ENCODE measurements at places on chromosomes 1 and 21.

DNA sequence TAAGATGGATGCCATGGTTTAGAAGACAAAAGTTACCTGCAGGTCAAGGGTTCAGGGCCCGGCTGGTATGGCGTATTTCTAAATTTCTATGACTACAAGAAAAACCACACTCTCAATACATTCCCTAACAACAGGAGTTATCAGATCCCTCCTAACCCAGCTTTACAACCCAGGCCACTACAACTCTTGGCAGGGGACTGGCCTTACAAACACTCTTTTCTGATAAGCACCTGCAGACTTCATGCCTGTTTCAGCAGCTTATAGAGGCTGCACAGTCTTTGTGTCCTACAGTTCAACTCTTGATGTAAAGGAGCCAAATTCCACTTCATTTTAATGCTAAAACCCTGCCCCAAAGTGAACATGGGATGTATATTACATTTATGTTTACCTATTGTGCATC lies 461.4 kb downstream of the SIPA1L2 start:
- no peak for DNase-seq

DNA sequence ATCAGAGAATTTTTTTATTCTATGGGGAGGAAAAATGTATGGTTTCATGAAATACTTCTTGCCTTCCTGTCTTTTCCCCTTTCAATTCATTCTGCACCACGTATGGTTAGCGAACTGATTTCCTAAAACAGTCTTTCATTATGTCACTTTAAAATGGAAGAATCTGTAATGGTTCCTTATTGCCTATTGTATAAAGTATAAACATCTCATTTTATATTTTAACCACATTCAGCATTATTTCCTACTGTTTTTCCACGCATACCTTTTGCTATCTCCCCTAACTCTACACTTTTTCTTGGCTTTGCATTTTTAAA lies 232.3 kb upstream of the B3GALT2 start:
- no peak for DNase-seq

- no peak for DNase-seq
These were observed 12.1 kb downstream of the FAM89A start for GRCh38 chr1:231027971-231028370.

DNA sequence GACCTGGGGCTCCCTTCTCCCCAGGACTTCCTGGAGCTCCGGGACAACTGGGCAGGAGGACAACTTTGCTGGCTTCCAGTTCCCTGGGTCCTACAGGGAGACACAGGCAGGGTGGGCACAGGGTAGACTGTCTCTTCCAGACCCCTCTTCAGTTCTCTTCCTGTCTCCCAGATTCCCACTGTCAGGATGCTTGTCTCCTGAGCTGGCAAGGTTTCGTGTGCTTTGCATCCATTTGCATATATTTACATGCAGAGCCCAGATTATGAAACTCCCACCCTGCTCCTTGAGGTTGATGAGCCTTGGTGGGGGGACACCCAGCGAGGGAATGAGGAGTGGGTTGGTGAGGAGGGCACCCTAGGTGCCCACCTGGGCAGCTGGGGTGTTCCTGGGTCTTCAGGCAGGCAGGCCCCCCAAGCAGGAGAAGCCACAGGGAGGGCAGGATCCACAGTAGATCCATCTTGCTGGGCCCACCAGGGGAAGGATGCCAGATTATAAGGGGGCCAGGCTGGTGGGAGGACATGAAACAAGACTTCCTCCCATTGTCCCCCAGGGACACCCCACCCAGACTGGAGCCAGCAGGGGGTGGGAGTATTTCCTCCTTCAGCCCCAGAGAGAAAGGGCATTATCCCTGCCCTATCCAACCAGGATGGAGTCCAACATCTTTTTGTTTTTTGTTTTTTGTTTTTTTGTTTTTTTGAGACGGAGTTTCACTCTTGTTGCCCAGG lies at the start of gene FCN3:
Gene FCN3, minus strand, starts transcription at position 463 of the 725 bp plus-strand sequence. Its CDS starts 6 bp downstream, at position 457.
- no peak for DNase-seq

- DNase-seq: no peak
These were observed 139.3 kb upstream of the IPO9 start for GRCh38 chr1:201689647-201690046.

DNA sequence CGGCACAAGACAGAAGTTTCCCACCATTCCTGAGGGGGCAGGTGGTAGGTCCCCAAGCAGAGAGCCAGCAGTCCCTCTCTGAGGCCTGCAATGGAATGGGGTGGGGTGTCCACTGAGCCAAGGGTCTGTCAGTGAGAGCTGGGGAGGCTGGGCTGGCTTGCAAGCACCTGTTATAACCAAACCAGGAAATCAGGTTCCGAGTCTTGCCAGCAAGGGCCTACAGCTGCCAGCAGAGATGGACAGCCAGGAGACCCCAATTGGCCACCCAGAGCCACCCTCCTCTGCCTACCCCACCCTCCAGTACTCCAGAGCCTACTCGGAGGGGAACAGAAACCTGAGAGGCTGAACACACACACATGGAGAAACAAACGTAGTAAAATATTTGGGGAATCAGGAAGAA lies 32.2 kb downstream of the PSEN2 start:
- DNase-seq: no peak

DNA sequence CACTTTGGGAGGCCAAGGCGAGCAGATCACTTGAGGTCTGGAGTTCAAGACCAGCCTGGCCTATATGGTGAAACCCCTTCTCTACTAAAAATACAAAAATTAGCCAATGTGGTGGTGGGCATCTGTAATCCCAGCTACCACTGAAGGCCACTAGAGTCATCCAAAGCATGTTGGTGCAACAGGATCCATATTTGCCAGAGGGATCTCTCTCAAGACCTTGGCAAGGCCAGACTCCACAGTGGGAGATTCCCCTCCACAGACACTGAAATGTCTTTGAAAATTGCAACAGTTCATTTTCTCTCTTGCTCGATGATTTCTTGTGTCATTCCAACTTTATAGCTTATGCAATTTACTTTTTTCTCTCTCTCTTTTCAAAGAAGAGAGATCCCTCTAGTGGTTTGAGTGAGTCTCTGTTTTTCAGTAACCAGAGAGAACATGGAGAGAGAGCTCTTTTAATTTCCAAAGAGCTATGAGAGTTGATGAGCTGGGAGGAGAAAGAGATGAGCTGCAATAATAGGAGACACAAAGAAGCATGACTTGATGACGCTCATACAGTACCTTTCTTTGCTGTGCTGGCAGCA lies 176.8 kb upstream of the USP25 start:
- DNase-seq: no peak

GRCh38 chr1:31382379-31382989 lies 9.6 kb upstream of the FABP3 start:
- DNase-seq: no peak

GRCh38 chr1:25774921-25775771 lies 24.8 kb upstream of the SELENON start:
- peak; percentile 64 for DNase-seq

GRCh38 chr1:115432061-115432460 lies 94.0 kb upstream of the NGF start:
- no peak for DNase-seq

DNA sequence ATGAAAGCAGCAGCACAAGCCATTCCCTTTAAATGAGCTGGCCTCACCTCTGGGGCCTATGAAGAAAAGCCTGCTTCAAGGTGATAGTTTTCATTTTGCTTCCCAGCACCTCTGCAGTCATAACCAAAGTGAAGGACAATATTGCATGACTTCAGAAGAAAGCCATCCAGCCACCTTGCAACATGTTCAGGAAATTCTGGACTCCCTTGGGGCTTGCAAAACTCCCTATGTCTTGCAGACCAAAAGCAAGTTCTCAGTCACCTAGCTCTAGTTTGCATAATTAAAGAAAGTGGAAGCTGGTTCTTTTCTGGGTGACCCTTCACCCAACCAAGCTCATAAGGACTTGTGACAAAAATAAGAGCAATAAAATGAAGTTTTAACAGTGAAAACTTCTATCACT lies 87.6 kb downstream of the GFI1 start:
- DNase-seq: no peak

GRCh38 chr1:115006191-115006590 lies 23.4 kb upstream of the TSHB start:
- DNase-seq: no peak

DNA sequence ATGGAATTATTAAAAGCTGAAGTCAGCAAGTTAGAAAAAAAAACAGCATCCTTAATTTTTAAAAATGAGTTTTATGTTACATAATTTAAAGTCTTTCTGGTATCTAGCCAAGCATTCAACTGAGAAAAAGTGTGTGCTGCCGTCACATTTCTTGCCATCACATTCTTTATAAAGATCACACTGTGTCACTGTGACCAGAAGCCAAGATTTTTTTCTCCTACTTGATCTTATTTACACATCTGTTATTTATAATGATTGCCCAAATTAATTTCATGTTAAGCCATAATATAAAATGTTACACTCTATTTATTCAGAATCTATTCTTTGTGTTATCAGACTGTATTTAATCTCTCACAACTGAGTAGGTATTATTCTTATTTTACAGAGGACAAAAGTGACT lies 1603.7 kb downstream of the PLA2G4A start:
- no peak for DNase-seq

DNA sequence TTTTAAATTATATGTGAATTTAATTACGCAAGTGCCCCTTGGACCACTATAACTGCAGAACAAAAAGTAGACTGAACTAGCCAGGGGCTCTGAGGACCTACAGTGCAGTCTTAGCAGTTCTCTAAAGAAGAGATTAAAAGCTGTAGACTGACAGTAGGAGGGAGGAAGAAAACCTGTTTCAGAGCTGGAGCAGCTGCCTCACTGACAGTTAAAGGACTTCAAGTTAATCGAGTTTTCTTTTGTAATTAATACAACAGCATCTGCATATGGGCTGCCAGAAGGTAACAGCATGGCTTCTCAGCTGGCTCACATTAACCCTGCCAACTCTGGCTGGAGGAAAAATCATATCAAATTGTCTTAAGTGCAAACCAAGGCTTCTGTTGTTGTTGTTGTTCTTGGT lies 19.9 kb downstream of the DSTYK start:
- DNase-seq: no peak

DNA sequence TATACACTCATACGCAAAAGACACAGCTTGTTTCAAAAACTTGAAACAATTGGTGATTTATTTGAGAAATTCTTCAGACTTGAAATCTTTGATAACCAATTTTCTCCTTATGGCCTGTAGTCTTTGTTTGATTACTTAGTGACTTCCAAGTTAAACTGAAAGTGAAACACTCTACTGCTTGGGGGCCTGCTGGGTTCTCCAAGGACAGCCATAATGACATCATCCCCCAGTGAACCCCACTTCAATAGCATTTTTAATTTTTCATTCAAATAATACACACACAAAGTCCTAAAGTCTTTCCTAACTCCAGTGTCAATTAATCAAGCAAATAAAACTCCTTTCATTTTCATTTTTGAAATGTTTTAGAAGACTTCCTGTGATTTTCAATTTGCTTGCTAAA lies 59.2 kb downstream of the KRTAP19-8 start:
- DNase-seq: no peak

DNA sequence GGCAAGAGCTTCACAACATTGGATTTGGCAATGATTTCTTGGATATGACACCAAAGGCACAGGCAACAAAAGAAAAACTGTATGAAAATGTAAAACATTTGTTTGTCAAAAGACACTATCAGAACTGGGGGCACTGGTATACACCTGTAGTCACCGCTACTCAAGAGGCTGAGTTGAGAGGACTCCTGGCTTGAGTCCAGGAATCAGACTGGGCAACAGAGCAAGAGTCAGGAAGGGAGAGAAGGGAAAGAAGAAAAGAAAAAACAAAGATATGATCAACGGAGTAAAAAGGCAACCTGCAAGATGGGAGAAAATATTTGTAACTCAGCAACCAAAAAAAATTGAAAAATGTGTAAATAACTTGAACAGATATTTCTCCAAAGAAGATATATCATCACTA lies 6.0 kb upstream of the TUT4 start:
- no peak for DNase-seq

GRCh38 chr21:29029524-29029923 lies 5.1 kb downstream of the USP16 start:
- no peak for DNase-seq

- DNase-seq: no peak
These were observed 275.4 kb upstream of the BEND5 start for GRCh38 chr1:49052102-49052501.

DNA sequence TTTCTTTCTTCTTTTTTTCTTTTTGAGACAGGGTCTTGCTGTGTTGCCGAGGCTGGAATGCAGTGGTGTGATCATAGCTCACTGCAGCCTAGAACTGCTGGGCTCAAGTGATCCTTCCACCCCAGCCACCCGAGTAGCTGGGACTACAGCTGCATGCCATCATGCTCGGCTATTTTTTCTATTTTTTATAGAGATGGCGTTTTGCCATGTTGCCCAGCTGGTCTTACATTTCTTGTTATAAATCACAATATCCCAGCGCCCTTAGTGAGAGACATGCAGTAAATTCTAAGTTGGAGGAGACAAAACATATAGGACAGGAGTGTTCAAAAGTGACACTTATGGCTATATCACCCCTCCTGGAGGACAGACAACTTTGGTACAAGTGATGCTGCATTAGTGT lies 31.3 kb upstream of the ACTN2 start:
- DNase-seq: no peak

GRCh38 chr1:234533034-234533891 lies 54.3 kb upstream of the TARBP1 start:
- no peak for DNase-seq

GRCh38 chr1:168180148-168180524 lies 1.4 kb downstream of the TIPRL start:
- no peak for DNase-seq

- DNase-seq: no peak
These were observed 237.5 kb downstream of the HMCN1 start for GRCh38 chr1:185971688-185972087.

GRCh38 chr1:46187106-46187869 lies 10.9 kb downstream of the POMGNT1 start:
- no peak for DNase-seq

GRCh38 chr1:75053207-75053606 lies 81.0 kb upstream of the LHX8 start:
- DNase-seq: no peak

DNA sequence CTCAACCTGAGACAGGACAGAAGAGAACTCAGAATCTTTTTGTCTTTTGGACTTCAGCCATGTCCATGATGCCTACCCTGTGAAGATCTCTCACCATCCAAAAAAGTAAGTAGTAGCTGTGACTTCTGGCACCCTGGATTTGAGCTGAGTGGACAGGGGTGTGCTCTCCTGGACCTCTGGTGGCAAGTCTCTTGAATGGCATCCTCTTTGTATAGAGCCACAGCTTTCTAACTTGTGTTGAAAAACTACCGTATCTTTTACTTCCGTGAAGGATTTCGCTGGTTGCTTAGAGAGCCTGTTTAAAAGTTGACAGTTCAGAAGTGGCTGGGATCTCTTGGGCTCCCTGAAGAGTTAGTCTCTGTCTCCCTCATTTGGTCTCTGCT lies 1.8 kb downstream of the MFN2 start:
- DNase-seq: no peak
